B cell (primary cell): ENCODE measurements at places on chromosomes 3 and 15. TPM values are rescaled to one million over a fixed set of nuclear protein-coding genes. Genes with fewer than 3 reads are reported as not detected.

DNA sequence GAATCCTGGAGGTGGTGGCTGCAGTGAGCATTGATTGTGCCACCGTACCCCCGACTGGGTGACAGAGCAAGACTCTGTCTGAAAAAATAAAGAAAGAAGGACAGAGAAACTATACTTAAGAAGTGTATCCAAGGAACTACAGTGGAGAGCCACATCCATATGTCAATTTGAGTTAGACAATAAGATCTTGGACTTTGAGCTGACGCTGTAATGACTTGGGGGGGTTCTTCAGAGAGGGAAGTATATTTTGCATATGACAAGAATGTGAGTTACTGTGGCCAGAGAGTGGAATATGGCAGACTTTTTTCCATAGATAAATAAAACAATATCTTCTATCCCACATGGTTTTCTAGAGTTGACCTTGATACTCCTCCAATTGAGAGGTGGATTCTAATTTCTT lies 52.6 kb upstream of the TEX264 start:
- no peaks in the 10 kb centered on the region for H3K36me3 ChIP-seq
- H3K27me3 ChIP-seq, result no peaks in the 10 kb centered on the region
- no peak for DNase-seq
- no peak overlapping the region for H3K4me3 ChIP-seq
- no peaks in the 10 kb centered on the region for H3K4me1 ChIP-seq

- H3K4me3 ChIP-seq, result no peak overlapping the region
- no peak overlapping the region for H3K27ac ChIP-seq
- DNase-seq, result no peak
- H3K27me3 ChIP-seq, result no peaks in the 10 kb centered on the region
- H3K4me1 ChIP-seq, result no peaks in the 10 kb centered on the region
Measured at GRCh38 chr3:115436767-115437301, 186.5 kb upstream of the GAP43 start.

DNA sequence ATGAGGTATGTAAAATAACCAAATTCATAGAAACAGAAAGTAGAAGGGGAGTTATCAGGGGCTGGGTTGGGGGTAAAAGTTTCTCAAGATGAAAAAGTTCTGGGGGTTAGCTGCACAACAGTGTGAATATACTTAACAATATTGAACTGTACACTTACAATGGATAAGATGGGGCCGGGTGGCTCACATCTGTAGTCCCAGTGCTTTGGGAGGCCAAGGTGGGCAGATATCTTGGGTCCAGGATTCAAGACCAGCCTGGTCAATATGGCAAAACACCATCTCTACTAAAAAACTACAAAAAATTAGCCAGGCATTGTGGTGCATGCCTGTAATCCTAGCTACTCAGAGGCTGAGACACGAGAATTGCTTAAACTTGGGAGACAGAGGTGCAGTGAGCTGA lies 274.3 kb downstream of the TJP1 start:
- no peaks in the 10 kb centered on the region for H3K4me1 ChIP-seq
- no peaks in the 10 kb centered on the region for H3K36me3 ChIP-seq
- no peaks in the 10 kb centered on the region for H3K27me3 ChIP-seq

DNA sequence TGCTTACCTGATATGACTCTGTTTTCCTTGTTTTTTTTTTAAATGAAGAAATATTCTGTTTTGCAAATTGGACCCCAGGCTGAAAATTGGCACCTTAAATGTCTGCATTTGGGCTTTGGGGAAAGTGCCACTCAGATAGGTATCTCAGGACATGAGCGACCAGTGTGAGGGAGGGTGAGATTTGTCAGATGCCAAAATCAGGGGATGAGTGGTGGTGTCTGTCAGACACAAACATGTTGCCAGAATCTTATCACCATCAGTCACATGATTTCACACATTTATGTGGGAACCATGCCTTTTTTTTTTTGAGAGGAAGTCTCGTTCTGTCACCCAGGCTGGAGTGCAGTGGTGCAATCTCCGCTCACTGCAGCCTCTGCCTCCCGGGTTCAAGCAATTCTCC lies 75.6 kb upstream of the OSBPL11 start:
- H3K27ac ChIP-seq, result no peak overlapping the region
- DNase-seq, result no peak
- H3K27me3 ChIP-seq, result no peaks in the 10 kb centered on the region

DNA sequence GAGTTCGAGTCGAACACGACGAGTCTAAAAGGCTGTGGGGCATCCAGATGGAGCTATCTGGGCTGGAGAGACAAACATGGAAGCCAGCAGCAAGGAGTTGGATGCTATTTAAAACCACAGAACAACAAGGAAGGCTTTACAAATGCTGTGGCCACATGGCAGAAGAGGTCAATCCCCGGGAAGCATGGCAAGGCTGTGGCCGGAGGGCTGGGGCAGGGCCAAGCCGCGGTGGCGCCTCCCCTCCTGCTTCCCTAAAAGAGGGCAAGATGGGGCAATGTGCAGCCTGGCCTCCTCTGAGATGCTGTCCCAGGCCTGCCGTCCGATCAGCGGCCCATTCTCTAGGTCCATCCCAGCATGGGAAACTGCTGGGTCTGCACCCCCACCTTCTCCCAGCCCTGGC lies 139.1 kb downstream of the SRGAP3 start:
- H3K4me1 ChIP-seq, result no peaks in the 10 kb centered on the region
- no peak overlapping the region for H3K27ac ChIP-seq
- no peak for DNase-seq
- no peaks in the 10 kb centered on the region for H3K36me3 ChIP-seq

- H3K4me3 ChIP-seq, result no peak overlapping the region
- no peaks in the 10 kb centered on the region for H3K27me3 ChIP-seq
- no peak for DNase-seq
- no peak overlapping the region for H3K27ac ChIP-seq
Measured at GRCh38 chr15:60626669-60627068, 147.7 kb upstream of the ICE2 start.

Gene BFSP2
- 0.70 and 1.6 TPM in 2 replicates for total RNA-seq

GRCh38 chr3:134794950-134795745 lies at the start of gene EPHB1:
EPHB1 (plus strand) TSS chr3:134795260.
- peaks cover 14% of the 10 kb centered on the region for H3K4me1 ChIP-seq
- H3K27ac ChIP-seq, result no peak within 1 kb of the TSS
- DNase-seq, result peak; percentile 80
- H3K4me3 ChIP-seq, result peak within 1 kb of the TSS; percentile 31
- no peaks in the 10 kb centered on the region for H3K36me3 ChIP-seq

- H3K36me3 ChIP-seq, result no peaks in the 10 kb centered on the region
- H3K27me3 ChIP-seq, result no peaks in the 10 kb centered on the region
- H3K4me1 ChIP-seq, result no peaks in the 10 kb centered on the region
Measured at GRCh38 chr15:37135225-37135624, 34.9 kb upstream of the MEIS2 start.

Gene CHDH
- total RNA-seq, result 0.27 and 0.37 TPM in 2 replicates

GRCh38 chr3:185460719-185461350 lies 38.0 kb downstream of the TMEM41A start:
- H3K27me3 ChIP-seq, result no peaks in the 10 kb centered on the region
- no peaks in the 10 kb centered on the region for H3K36me3 ChIP-seq
- DNase-seq, result no peak
- H3K4me1 ChIP-seq, result peaks cover 3% of the 10 kb centered on the region

GRCh38 chr3:59995563-59995962 lies 945.7 kb upstream of the CFAP20DC start:
- DNase-seq, result no peak
- H3K27me3 ChIP-seq, result no peaks in the 10 kb centered on the region
- H3K36me3 ChIP-seq, result no peaks in the 10 kb centered on the region
- no peak overlapping the region for H3K27ac ChIP-seq

Gene FOXB1
- total RNA-seq, result not detected in 2 replicates

DNA sequence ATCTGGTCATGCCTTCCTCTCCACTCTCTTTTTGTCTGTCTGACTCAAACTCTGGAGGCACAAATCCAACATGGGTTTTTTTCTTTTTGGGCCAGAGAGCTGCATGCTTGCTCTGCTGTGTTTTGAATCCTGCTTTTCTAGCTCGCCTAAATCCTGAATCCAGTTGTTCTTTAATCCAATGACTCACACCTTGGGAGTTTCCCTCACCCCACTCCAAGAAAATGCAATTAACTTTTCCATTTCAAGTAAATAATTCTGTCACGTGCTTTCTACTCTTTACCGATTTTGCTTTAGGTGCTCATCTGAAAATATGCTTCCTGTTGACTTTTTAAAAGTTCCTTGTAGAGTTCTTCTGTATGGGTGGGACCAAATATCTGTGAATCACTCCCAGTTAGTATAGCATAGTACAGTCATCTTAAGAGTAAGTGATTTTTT lies 47.6 kb downstream of the SLMAP start:
- no peak for DNase-seq
- H3K27ac ChIP-seq, result peak overlapping the region; percentile 57
- no peaks in the 10 kb centered on the region for H3K27me3 ChIP-seq
- H3K36me3 ChIP-seq, result peaks cover 1% of the 10 kb centered on the region
- peaks cover 16% of the 10 kb centered on the region for H3K4me1 ChIP-seq

Gene GNAT1
- not detected in 2 replicates for total RNA-seq

Gene RPUSD2
- 21.1 and 22.8 TPM in 2 replicates for total RNA-seq

Gene C3orf70
- total RNA-seq, result not detected in 2 replicates

DNA sequence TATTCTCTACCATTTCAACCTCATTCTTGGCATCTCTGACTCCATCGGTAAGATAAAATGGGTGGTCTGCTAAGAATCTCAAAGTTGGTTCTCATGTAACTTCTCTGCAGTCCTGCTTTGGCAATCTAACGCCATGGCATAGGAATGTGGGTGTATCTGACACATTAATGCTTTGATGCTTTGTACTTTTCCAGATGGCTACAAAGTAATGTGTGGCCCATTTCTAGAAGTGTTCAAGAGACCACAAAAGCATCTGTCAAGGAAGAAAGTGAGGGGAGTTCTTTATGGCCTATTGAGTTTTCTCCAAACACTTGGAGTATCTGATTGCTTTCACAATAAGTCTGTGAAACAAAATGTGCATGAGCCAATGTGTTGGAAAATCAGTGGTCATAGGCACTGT lies 339.9 kb upstream of the TGFBR2 start:
- H3K36me3 ChIP-seq, result no peaks in the 10 kb centered on the region
- no peak for DNase-seq
- peaks cover 20% of the 10 kb centered on the region for H3K4me1 ChIP-seq

DNA sequence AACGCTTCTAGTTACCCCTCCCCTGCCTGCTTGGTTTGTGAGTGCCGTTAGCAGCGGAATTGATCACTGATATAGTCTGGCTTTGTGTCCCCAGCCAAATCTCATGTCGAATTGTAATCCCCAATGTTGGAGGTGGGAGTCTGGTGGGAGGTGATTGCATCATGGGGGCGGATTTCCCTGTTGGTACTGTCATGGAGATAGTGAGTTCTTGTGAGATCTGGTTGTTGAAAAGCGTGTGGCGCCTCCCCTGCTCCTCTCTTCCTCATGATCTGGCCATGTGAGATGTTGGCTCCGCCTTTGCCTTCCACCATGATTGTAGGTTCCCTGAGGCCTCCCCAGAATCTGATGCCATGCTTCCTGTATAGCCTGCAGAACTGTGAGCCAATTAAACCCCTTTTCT lies 47.3 kb upstream of the PGPEP1L start:
- no peak for DNase-seq
- H3K4me3 ChIP-seq, result no peak overlapping the region
- no peaks in the 10 kb centered on the region for H3K36me3 ChIP-seq
- H3K4me1 ChIP-seq, result peaks cover 24% of the 10 kb centered on the region
- peaks cover 6% of the 10 kb centered on the region for H3K27me3 ChIP-seq

DNA sequence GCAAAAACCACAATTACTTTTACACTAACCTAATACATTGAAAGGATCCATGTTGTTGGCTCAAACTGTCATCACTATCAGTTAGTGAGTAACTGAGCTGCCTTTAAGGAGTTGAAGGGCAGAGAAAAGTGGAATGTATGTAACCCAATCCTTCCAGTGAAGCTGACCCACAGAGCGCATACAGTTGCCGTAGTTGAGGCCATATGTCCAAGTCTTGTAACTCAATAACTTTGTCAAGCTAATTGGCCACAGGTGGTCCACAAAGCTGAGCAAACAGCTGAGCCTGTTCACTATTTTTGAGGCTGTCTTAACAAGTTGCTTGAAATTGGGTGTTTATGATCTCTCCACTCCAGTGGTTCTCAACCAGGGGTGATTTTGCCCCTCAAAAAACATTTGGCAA lies 169.0 kb upstream of the SLC24A5 start:
- no peak overlapping the region for H3K4me3 ChIP-seq
- H3K27me3 ChIP-seq, result no peaks in the 10 kb centered on the region
- DNase-seq, result no peak
- H3K27ac ChIP-seq, result no peak overlapping the region
- H3K36me3 ChIP-seq, result no peaks in the 10 kb centered on the region

DNA sequence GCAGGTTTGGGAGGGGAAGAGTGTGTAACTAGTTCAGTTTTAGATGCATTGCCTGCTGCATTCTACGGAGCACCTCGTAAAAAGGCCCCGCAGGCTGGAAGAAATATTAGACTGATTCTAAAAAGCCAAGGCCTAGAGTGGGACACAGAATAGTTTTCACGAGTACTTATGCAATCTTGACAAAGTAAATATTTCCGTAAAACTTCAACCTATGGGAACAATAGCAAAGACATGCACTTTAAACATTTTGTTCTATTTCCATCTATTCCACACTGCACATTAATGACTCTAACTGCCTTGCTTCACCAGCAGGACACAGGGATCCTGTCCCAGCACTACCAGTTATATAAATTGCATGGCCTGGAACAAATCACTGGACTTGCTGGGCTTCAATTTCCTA lies 260.0 kb downstream of the FOXP1 start:
- H3K4me1 ChIP-seq, result peaks cover 11% of the 10 kb centered on the region
- H3K27me3 ChIP-seq, result no peaks in the 10 kb centered on the region
- no peak for DNase-seq
- H3K27ac ChIP-seq, result no peak overlapping the region
